ENCODE measurements at places on chromosomes 3 and 15. TPM values are rescaled to one million over a fixed set of nuclear protein-coding genes. Genes with fewer than 3 reads are reported as not detected.

The ROPN1 gene
- not detected for total RNA-seq

- DNase-seq: no peak
Observed at GRCh38 chr3:66502245-66502874, 1.5 kb upstream of the LRIG1 start.

The TERC gene
- total RNA-seq: 10.8 TPM

DNA sequence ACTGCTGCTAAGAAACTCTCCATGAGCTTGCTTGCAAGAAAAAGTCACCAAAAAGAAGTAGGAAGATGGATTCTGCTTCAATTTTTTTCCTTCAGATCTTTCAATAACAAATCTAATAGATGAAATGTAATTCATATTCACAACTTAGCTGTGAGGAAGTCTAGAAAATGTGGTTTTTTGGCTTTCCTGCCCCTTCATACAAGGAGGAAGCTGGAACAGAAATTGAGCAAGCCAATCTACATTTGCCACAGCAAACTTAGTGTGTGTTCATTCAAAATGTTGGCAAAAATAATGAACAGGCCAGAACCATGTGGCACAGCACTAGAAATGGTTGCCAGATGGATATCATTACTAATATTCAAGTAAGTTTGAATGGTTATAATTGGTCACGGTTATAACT lies 93.2 kb upstream of the NEDD4 start:
- no peak for DNase-seq

The FRMD5 gene
- not detected for total RNA-seq

DNA sequence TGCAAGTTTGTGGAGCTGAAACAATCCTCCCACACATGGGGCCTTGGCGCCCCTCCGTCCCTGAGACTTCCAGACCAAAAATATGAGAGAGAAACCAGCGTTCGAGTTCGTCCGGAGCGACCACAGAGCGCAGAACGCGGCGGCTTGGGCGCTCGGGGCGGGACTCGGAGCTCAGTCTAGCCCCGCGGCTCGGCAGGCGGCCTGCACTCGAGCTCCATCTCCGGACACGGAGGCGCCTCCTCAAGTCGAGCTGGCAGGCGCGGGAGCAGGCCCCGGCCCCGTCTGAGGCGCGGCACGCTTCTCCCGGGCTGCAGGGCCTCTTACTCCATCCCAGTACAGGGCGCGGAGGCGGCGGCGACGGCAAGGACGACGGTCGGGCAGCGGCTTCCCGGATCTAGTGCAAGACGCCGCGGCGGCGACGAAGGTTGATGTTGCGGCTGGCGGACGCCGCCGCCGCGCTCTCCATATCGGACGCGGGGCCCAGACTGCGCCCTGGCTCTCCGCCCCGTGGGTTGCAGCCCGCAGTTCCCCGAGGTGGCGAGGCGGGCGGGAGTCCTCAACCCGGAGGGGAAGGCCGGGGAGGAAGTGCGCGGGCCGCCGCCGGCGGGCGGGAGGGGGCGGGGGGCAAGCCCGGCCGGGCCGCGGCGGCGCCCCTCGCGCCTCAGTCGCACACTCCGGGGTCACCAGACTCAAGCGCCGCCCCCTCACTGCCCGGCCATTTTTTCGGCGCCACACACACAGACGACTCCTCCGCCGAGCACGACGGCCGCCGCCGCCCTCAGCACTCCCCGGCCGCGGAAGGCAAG lies 674 bp downstream of the MSL2 start:
- DNase-seq: peak; percentile 85

GRCh38 chr15:77844798-77845446 lies 212.2 kb upstream of the LINGO1 start:
- no peak for DNase-seq

The GPR149 gene
- not detected for total RNA-seq

DNA sequence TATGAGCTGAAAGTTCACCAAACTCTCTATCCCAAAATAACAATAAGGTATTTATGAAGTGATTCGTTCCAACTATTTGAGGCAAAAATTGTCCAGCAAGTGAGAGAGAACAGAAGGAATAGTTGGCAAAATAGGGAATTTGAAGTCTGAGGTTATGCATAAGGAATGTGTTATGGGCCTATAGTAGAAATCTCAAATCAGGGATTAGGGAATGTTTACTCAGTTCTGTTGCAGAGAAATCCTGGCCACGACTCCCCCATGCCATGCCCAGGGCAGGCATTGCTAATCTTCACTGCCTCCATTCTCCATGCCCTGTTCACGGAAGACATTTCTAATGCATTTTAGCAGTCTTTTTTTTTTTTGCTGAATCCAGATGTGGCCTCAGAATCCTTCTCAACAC lies 58.6 kb downstream of the FLNB start:
- no peak for DNase-seq

- no peak for DNase-seq
Observed at GRCh38 chr3:31369637-31370379, 162.9 kb upstream of the STT3B start.

The CHST2 gene
- total RNA-seq: 2.3 TPM

GRCh38 chr3:56903231-56903782 lies 101.6 kb upstream of the ARHGEF3 start:
- DNase-seq: no peak

The WNT7A gene
- total RNA-seq: not detected

- DNase-seq: no peak
Observed at GRCh38 chr3:194744826-194745225, 59.1 kb downstream of the FAM43A start.

DNA sequence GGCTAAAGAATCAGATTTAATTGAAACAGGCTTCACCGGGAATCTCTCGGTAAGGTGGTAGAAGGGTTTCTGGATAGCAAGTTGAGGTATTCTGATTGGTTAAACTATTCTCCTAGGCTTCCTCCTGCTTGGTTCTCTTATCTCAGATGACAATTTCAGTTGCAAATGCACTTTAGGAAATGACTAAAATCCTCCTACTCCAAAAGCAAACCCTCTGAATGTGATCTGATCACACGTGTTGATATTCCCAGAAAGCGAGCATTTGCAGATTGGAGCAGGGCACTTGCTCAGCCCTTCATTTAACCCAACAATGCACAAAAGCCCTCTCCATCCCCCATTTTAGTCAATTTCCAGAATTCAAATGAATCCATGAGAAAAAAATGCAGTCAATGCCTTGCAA lies 55.6 kb upstream of the ICE2 start:
- no peak for DNase-seq

The EFHB gene
- total RNA-seq: 0.44 TPM

DNA sequence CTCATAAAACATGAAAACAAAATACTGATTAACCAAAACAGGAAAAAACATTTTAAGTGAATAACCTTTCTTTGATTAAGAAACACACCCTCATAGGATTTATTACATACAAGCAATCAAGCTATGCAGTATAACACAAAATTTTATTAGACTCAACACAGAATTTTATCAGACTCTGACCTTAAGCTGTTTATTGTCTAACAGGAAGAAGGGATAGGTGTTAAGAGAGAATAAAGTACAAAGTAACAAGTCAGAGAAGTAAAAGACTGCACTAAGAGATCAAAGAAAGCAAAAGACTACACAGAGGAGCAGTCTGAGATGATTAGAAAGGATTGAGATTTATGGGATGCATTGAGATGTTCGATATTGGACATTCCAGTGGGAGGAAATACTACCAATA lies 37.6 kb downstream of the ICE2 start:
- DNase-seq: no peak

The IP6K1 gene
- total RNA-seq: 37.7 TPM

Data from activated CD8-positive, alpha-beta T cell treated with anti-CD3 and anti-CD28 coated beads, Interleukin-2, amount 10 ng/mL, durations not matched to agents 7 days and 5 days (primary cell).